Stimulated activated CD8-positive, alpha-beta memory T cell treated with anti-CD3 and anti-CD28 coated beads, Interleukin-15, amount 100 ng/mL, for 48 hours (primary cell): ENCODE measurements at places on chromosomes 5 and 9.

GRCh38 chr5:2538169-2538568 is 213.3 kb downstream of the IRX2 start:
- no peak for DNase-seq

DNA sequence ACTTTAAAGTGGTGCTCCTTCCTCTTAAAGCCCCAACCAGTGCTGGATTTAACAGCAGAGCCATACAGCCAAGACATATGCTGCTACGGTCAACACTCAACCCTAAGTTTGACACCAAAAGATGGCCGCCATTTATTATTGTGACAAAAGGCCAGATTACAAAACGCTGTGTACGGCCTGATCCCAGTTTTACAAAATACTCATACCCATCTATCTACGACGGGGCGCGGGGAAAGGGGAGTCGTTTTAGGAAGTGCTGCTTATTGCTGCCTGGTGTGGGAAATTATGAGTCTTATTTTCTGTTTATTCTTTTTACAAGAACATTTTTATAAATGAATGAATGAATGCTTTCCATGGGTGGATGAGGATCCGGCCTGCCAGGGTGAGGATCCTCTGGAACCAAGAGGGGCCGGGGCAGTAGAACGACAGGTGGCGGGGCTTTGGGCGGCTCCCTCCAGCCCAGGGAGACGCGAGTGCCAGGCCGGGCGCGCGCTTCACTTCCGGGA is 457 bp upstream of the IDNK start:
- no peak for DNase-seq

- no peak for DNase-seq
Measured at GRCh38 chr9:35341021-35341420, 148.9 kb upstream of the RUSC2 start.

GRCh38 chr9:136051837-136052471 is 43.1 kb downstream of the NACC2 start:
- no peak for DNase-seq

DNA sequence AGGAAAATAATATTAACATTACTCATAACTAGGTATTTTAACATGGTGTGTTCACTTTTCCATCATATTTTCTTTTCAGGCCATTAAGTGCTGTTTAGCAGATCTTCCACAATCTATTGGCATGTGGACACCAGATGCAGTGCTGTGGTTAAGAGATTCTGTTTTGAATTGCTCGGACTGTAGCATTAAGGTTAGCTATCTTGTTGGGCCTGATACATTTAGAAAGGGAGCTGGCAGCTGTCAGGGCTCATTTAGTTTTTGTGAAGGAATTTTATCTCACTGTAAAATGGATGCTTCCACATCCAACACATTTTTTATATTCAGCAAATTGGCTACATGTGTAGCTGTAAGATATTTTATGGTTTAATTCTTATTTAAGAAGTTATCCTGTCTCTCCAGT is 20.7 kb upstream of the TMOD1 start:
- no peak for DNase-seq

DNA sequence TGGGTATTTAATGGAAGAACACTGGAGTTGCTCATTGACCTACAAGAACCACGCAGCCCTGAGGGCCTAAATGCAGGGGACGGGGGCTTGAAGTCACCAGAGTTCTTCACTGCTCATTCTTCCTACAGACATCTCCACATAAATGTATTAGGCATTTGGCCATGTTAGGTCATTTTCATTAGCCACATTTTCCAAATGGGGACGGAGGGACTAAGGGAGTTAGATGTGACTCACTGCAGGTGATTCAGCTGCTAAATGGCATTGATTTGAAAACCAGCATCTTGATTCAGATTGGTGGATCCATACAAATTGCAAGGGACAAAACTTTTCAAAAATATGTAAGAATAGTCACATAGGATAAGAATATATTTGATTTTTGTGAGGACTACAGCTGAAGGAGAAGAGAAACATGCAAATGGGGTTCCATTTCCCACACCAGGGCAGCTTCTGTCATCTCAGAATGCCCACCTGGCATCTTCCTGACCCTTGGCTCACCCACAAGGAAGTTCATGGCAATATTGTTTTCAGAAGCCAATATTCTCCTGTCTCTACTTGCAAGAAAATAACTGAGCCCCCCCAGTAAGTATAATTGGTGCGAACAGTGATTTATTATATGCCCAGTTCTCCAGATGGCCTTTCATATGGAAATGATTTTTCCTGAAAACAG is 264.8 kb downstream of the DOCK8 start:
- DNase-seq, result no peak

- DNase-seq, result no peak
Measured at GRCh38 chr9:129382281-129383018, 204.4 kb upstream of the IER5L start.

- DNase-seq, result peak; percentile 14
Measured at GRCh38 chr9:136133191-136133958, 14.7 kb upstream of the TMEM250 start.

- DNase-seq, result no peak
Measured at GRCh38 chr5:173454361-173454735, 126.1 kb upstream of the STC2 start.

- no peak for DNase-seq
Measured at GRCh38 chr5:31894141-31894540, 255.2 kb downstream of the PDZD2 start.
